Activated CD4-positive, alpha-beta T cell treated with anti-CD3 and anti-CD28 coated beads for 48 hours (primary cell): ENCODE measurements at places on chromosomes 12 and 14.
A peak's percentile ranks its signal among the peaks of the same experiment; 100 is the strongest.

GRCh38 chr14:22420598-22421186 is 168.3 kb downstream of the DAD1 start:
- no peak for DNase-seq

GRCh38 chr14:31787377-31787776 is 226.2 kb downstream of the NUBPL start:
- no peak for DNase-seq

DNA sequence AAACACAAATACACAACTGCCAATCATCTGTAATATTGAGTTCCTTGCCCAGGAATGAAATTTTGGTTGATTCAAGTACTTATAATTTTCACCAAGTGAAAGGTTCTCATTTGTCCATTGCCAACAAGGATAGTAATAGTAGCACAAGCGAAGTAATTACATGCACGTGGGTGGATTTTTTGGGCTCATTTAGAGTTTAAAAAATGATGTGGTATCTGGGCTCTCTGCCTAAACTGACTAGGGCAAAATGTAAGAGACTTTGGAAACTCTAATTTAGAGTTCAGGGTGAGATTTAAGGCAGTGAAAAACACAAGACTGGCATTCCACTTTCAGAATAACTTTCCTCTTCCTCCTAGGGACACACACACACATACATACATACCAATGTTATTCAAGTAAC is 111.7 kb downstream of the MYRFL start:
- no peak for DNase-seq

DNA sequence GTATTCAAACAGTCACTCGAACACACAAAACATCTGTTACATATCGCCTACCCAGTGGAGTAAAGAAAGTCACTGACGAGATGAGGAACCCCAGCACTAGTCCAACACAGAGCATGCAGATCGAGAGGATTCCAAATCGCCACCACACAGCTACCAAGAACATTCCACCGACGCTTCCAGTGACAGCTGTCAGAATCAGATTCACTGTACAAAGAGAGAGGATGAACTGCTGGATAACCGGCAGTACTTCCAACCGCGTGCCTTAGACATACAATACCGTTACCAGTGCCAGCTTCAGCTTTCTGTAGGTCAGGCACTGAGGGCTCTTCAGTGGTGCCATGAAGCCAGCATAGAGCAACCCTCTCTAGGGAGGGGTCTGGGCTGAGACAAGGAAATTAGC is 34.5 kb downstream of the TM7SF3 start:
- DNase-seq = no peak

DNA sequence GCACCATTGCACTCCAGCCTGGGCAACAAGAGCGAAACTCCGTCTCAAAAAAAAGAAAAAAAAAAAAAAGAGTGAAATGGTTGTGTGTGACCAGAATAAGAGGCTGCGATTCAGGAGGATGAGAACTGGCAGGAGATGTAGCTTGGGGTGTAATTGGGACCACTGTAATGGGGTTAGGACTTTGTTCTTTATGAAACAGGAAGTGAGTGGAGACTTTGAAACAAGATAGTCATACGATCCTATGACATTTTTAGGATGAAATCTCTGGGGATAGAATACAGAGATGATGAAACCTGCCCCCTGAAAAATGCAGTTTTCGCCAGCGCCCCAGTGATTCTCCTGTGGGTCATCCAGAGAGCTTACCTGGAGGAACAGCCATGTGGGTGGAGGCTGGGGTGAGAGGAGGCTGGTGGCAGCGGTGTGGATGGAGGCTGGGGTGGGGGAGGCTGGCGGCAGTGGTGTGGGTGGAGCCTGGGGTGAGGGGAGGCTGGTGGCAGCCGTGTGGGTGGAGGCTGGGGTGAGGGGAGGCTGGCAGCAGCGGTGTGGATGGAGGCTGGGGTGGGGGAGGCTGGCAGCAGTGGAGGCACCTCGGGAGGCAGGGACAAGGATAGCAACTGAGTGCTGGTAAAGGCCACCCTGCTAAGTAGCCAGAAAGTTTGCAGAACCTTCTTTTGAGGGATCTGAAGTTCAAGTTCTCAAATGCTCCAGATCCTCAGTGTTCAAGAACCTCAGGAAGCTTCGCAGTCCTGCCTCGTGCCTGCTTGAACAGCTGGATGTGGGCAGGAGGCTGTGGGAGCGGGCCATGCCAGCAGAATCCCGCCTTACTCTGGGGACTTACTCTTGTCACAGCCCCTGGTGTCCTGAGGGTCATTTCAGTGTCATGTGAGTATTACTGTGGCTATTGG is 20.2 kb downstream of the FBXL14 start:
- no peak for DNase-seq

DNA sequence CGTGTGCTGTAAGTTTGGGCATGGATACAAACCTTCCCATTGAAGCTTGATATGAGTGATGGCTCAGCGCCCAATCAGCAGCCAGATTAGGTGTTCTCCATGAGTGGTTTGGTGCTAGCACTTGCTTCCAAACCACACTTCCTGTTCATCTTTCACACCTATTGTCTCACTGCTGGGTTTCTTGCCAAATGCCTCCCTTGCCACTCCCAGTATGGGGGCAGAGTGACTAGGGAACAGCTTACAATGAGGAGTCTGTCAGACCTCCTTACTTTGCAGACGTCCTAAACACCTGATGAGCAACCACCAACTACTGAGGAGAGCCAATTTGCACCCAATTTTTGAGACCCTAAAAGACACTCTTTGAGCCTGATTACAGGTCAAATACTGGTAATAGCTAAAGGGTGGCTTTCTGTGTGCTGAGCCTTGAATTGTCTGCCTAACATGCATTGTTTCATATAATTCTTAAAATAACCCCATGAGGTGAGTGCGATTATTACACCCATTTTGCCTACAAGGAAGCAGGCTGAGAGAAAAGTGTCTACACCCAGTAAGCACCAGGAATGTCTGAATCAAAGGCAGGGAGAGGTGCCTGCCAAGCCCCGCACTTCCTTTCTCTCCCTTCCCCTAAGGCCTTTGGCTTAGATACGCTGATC is 48.4 kb upstream of the FOS start:
- peak; percentile 46 for DNase-seq

GRCh38 chr12:54641554-54641953 is 6.6 kb downstream of the DCD start:
- no peak for DNase-seq

DNA sequence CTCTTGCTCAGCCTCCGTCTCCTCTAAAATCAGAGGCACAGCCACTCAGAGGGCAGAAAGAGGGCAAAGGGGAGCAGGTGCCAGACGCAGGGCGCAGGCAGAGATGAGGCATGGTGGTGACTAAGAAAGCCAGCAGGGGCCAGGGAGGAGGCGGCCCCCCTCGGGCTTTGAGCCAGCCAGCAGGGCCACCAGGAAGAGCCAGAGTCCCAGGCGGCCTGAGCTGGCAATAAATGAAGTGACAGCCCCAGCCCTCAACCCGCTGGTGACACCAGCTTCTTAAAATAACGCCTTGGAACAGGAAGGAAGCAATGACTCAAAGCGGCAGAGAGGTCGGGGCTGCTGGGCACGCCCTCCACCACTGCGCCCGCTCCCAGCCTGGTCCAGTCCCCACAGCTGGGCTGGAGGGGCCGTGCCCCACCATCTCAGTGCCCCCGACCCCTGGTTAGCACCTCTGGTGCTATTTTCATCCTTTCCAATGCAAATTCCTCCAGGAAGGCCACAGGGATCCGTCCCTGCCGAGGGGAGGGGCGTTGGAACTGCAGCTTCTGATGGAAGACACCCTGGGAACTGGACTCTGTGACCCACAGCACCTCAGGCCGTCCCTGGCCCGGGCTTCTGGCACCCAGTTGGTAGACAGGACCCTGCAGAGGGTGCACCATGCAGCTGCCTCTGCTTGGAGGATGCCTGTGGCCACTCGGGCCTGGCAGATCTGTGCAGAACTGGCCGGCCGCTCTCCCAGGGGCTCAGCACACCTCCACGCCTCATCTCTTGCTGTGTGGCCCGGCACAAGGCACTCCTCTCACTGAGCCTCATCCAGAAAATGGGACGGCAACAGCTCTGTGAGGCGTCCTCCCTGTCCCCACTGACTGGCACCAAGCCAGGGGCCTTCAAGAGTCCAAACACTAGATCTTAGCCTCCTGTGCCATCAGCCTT is 113.7 kb downstream of the NCOR2 start:
- DNase-seq = peak; percentile 87

DNA sequence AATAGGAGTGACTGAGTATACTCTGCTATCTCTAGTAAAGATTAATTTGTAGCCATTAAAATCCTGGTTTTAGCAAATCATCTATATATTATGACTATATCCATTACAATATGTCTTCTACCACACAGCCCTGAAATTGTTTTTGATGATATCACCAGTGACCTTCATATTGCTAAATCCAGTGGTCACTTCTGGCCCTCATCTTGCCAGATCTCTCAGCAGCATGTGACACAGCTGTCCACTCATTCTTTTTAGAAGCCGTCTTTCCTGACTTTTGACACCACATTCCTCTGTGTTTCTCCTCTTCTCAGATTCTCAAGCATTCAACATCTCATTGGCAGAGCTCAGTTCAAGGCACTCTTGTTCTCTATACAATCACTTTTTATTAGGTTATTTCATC is 54.9 kb downstream of the CPNE8 start:
- no peak for DNase-seq

DNA sequence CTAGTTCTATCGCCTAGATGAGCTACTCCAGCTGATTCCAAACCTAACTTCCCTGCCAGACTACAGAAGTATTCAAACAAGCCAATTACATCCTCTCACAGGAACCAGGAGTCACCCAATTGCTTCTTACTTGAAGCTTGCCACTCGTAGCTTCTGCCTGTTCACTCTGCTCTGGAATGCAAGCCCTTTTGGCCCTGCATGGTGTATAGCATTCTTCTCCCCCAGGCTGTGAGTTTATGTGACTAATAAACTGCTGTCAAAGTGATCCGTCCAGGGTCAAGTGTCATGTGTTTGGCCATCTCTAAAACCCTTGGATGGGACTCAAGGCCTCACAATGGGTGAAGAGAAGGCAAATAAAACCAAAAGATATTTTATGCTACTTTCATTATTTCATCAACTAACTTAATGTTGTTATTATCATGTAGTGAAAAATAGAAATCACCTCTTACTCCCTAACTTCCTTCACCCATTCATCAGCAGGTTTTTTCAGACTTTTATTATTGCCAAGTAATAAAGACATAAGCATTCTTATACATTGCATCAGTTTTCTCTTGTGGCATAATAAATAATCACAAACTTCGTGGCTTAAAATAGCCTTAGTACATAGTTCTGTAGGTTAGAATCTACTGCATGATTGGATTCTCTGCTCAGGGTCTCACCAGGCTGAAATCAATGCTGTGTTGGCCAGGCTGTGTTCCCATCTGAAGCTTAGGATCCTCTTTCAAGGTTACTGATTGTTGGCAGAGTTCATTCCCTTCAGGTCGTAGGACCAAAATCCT is 1981.7 kb upstream of the FLRT2 start:
- DNase-seq = no peak

GRCh38 chr12:65941388-65941787 is 117.1 kb downstream of the HMGA2 start:
- no peak for DNase-seq

DNA sequence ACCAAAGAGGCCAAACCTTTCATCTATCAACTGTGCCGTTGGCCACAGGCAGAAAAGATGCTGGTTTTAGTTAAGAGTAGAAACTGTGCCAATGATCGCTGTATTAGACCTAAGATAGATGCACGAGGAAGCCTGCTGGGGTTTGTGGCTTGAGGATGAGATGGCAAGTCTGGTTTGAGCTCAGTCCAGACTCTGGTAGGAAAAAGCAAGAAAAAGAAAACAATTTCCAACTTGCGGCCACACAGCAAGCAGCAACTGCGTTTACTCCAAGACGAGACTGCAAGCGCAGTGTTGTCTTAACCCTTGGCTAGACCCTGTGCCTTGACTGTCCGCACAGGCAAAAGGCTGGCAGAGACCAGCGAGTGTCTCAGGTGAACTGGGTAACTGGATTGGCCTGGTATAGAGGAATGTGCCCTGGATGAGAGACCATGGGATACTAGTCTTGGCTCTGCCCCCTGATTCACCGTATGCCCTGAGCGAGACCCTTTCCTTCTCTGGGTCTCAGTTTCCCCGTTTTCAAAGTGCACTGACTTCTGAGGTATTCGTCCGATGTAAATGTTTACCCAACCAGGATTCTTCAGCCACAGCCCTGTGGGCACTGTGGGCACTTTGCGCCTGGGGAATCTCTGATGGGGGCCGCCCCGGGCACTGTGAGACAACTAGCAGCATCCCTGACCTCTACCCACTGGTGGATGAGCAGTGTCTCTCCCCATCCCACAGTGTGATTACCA is 113.4 kb downstream of the DICER1 start:
- no peak for DNase-seq

GRCh38 chr12:119178544-119179334 is at the start of gene HSPB8:
Gene HSPB8, plus strand, starts transcription at chr12:119178931. Its CDS starts 382 bp downstream, at chr12:119179313.
- DNase-seq = no peak

DNA sequence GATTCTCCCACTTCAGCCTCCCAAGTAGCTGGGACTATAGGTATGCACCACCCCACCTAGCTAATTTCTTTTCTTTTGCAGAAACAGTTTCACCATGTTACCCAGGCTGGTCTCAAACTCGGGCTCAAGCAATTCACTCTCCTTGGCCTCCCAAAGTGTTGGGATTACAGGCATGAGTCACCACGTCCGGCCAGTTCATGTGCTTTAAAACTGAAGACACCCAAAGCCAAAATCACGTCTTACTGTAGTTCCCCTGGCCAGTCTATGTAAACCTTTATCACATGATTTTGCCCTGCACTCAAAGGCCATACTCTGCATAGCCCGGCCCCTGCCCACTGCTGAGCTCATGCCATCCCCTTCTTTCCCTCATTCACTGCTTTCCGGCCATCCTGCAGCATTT is 4.5 kb downstream of the ALKBH2 start:
- DNase-seq = no peak

- no peak for DNase-seq
Observed at GRCh38 chr14:83713732-83714131, 1816.2 kb upstream of the FLRT2 start.

DNA sequence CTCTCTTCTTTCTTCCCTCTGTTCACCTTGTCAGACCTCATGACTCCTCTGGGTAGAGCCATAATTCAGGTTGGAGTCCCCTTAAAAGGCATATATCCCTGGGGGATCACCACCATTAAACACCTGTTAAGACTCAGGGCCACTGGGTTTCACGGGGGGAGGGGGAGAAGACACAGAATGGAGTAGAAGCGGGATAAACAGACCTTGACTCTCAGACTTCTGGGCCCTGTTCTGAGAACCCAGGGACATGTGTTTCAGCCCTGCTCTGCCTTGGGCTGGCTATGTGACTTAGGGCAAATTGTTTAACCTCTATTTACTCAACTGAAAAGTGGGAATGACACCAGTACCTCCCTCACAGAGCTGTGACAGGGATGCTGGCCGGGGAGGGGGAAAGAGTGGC is 4.6 kb downstream of the CDH24 start:
- DNase-seq = no peak

- DNase-seq = peak; percentile 35
Observed at GRCh38 chr12:69688471-69689427, 10.4 kb downstream of the BEST3 start.

GRCh38 chr12:6786416-6787094 is 2.8 kb upstream of the CD4 start:
- DNase-seq = no peak

- no peak for DNase-seq
Observed at GRCh38 chr12:11564984-11565651, 84.4 kb upstream of the ETV6 start.

- no peak for DNase-seq
Observed at GRCh38 chr12:84825149-84825548, 87.5 kb downstream of the SLC6A15 start.

GRCh38 chr12:107730618-107731341 is 30.2 kb downstream of the PRDM4 start:
- no peak for DNase-seq
